Activated T-helper 1 cell treated with anti-CD3 and anti-CD28 coated beads, Interleukin-12 subunit alpha, Interleukin-12 subunit beta, Interleukin-2, Interleukin-4 antibody, amounts not matched to agents 30 ng/mL and 10 ng/mL and 1 ng/mL, durations not matched to agents 14 hours and 24 hours and 36 hours (primary cell): ENCODE measurements at places on chromosomes 12 and 14.

GRCh38 chr14:75389679-75390078 lies 38.1 kb upstream of the JDP2 start:
- no peak for DNase-seq

DNA sequence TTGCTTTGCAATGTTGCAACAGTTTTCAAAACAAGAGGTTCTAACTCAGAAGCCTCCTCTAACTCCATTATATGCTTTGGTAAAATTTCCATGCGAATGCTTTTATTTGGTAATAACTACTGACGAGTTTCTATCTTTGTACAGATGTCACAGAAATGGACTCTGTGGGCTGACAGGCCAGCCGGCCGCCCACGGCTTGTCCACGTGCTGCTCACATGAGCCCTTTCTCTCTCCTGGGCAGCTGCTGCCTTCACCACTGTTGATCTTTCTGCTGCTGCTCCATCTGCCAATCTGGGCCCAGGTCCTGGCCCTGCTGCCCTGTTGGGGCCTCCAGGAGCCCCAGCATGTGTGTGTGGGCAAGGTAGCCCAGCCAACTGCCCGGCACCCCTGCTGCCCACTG lies 168.2 kb upstream of the TMEM132C start:
- no peak for DNase-seq

- DNase-seq: peak; percentile 82
These were observed 874 bp downstream of the ISCU start for GRCh38 chr12:108563136-108563803.

DNA sequence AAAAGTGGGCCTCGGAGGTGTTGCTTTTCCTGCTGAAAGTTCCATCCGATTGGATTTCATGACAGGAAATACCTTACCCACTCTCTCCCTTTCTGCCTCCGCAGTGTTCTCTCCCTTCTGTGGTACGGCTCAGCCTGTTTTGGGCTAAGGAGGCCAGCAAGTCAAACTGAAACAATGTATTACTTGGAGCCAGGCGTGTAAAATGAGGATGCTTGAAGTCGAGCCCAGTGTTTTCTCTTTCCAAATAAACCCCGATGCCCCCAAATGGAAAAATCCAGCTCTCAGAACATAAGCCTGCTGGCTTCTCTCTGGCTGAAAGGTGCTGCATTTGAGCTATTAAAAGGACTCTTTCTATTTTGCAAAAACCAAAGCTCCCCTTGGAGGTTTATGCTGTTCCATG lies 124.7 kb downstream of the ZNF664 start:
- no peak for DNase-seq

DNA sequence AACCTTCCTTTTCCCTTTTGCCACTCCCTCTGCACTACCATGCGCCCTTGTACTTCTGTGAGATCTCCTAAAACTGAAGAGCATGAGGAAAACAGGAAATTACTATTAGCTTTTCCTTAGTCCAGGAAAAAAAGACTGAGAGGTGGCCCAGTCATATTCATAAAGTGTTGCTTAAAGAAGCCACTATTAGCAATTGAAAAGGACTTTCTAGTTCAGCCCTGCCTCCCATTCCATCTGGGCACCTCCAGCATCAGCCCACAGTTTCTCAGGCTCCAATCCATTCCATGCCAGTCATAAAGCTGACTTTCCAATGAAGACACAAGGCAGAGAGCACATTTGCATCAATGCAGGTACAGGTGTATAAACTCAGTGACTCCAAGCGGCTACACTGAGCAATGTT lies 19.9 kb upstream of the AMIGO2 start:
- no peak for DNase-seq

- no peak for DNase-seq
These were observed 471.4 kb downstream of the ETNK1 start for GRCh38 chr12:23096321-23096720.

GRCh38 chr12:94143951-94144350 lies 4.4 kb upstream of the PLXNC1 start:
- no peak for DNase-seq

- no peak for DNase-seq
These were observed 31.9 kb downstream of the IRF2BPL start for GRCh38 chr14:76996563-76997146.

- no peak for DNase-seq
These were observed 130.9 kb downstream of the C12orf75 start for GRCh38 chr12:105461271-105461943.

- DNase-seq: no peak
These were observed 50.5 kb downstream of the PLEKHA5 start for GRCh38 chr12:19179986-19180385.

- peak; percentile 53 for DNase-seq
These were observed 6.2 kb downstream of the DUSP6 start for GRCh38 chr12:89345830-89346740.

DNA sequence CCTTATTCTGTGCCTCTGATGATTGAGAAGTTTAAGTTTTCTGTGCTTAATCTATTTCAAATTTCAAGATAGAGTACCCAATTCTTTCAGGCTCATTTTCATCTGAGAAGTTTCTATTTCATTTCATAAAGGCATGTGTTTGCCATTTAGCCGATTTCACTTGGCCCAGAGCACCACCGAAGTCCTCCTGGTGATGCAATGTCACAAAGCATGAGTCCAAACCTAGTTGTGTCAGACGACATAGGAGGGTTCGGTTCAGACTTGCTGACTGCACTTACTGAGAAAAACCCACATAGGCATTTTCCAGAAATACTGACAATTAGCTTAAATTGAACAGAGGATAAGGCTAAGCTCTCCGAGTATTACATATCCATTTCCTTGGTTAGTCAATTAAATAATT lies 152.4 kb upstream of the FAR2 start:
- DNase-seq: no peak

DNA sequence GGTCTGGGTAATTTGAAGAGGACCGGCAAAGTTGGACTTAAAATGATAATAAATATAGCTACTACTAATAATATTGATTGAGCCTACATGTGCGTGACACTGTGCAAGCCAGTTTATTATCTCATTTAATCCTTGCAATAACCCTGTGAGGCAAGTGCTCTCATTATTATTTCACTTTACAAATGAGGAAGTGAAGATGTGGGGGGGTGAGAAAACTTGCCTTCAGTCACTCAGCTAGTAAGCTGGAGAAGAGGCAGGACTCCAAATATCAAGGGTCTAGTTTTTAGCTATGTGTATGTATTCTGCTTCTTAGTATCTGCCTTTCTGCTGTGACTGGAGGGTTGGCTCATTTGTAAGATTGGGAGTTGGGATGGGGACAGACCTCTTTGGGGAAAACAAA lies 39.2 kb downstream of the NPAS3 start:
- DNase-seq: no peak

- DNase-seq: no peak
These were observed 35.5 kb upstream of the PPFIBP1 start for GRCh38 chr12:27488479-27488878.

DNA sequence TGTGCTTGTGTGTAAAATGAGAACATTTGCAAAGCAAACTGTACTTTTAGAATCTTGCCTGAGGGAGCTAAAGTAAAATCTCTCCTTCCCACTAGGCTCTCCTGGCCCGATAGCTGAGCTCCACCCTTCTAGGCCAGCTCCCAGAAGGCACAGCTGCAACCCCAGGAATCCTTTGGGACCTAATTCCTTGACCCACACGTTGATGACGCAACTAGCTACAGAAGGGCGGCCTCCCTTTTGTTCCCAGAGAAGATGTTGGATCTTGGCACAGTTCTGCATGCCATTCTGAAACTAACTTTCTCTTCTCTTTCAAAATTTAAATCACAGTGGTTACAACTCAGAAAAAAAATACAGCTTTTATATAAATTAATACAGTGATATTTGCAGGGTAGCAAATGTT lies 268.1 kb downstream of the EGLN3 start:
- no peak for DNase-seq

DNA sequence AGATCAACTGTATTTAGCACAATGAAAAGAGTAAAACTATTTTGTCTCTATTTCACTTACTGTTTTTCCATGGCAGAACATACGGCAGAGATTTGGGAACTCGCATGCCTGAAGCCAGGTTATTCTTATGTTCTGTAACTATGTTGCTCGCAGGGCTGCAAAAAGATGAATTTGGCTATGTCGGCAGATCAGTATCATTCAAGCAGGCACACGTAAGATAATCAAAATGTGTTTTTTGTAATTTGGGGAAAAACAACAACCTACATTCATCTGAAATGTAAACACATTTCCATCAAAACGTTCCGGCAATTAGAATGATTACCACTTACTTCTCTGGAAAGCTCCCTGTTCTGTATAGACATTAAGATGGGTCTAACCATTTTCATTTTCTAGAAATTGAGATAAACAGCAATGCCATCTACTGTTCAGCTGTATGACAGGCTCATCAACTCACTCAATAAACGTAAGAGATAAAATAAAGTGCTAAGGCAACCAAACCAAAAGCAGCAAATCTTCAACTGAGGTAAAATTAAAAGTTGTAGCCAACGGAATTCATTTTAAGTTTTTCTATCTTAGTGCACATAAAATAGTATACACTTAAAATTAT lies 13.0 kb downstream of the GTSF1 start:
- no peak for DNase-seq

DNA sequence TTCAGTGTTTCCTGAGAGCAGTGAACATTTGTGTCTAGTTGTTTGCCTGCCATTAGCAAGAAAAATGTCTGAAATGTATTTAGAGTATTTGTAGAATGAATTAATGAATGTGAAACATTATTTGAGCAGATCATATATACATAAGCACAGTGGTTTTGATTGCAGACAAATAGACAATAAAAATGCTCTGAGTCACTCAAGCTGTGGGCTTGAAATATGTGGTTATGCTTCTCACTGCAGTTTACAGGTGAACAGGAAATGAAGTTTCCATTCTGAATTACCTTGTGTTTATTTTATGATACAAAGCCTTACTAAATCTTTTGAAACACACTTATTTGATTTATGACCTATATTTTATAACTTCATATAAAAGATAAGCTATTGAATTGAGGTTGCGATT lies 827.7 kb downstream of the TMTC2 start:
- DNase-seq: no peak

- DNase-seq: no peak
These were observed 303.9 kb upstream of the LRFN5 start for GRCh38 chr14:41302776-41303175.

DNA sequence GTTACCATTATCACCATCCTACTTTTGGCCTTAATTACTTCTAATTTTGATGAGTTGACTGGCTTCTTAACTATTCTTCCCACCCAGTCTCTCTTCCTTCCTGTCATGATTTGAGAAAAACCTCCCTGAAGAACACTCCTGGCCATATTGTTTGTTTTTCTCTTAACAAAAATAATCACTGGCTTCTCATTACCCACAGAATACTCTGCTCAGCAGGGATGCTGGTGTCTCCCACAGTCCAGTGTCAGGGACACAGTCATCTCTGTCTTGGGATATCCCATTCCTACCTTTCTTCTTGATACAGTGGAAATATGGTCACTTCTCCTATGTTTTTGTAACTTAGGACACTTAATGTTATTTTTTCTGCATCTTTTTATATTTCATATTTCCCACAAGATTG lies 103.7 kb downstream of the SRGAP1 start:
- no peak for DNase-seq

GRCh38 chr12:52009081-52009751 lies 2.5 kb downstream of the TAMALIN start:
- no peak for DNase-seq
